ENCODE measurements at places on chromosomes 7 and 10.
A peak's percentile ranks its signal among the peaks of the same experiment; 100 is the strongest.

GRCh38 chr10:131788386-131788785, 112.4 kb upstream of the PPP2R2D start:
- DNase-seq: no peak

- no peak for DNase-seq
Measured at GRCh38 chr10:32489901-32490300, 44.0 kb downstream of the CCDC7 start.

GRCh38 chr7:114766041-114766356, 155.9 kb upstream of the MDFIC start:
- no peak for DNase-seq

DNA sequence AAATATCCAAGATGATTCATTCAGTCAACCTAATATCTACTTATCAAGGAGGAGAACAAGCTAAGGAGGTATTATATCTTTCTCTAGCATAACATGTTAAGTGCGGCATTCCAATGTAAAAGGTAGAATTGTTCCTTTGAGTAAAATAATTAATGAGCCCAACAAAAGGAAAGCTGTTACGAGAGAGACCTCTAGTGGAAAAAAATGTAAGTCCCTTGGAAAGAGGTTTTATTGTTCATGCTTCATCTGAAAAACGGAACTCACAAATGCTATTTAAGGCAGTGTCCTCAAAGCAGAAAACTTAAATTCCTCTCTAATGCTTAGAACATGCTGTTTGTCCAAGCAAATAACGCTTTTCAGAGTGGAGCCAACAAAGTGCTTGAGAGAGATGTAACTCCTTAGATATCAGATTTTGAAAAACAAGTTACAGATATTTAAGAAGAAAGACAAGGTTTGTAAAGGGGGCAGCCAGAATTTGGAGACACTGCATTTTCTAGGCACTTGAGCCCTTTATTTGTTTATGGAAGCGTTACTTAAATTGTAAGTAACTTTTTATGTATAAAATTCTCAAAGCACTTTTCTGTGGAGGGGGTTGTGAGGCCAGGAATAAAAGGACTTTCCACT, 119.9 kb downstream of the TFEC start:
- peak; percentile 54 for DNase-seq

DNA sequence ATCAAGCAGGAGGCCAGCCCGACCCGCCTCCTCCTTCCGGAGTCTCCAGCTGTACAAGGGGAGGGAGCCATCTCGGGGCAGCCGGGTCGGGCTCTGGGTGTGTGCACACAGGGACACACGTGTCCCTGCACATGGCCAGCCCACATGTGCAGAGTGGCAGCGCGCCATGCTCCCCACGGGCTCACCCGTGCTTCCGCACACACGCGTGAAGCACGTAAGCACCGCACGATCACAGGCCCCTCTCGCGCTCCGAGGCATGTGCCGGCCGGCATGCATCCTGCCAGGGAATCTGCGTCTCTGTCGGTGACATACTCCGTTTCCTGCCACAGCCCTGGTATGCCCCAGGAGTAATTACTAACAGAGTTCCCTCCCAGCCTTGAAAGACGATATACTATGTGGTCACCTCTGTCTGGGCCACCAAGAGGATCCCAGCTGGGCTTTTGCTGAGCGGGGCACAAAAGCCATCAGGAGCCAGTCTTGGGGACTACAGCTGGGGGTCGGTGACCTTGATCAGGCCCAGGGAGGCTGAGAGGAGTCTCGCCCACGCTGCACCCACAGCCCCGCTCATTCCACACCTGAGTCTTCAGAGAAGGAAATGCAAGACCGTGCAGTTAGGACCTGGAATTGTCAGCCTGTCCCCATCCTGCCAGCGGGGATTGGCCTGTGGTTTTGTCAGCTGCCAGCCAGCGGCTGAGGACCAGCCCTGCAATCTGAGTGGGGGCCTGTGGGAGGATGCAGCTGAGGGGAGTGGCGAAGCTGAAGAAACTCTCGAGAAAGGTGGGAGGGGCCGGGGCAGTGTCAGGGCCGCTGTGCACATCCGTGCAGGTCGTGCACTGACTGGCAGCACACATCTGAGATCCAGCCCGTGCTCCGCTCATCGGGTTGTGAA, 11.0 kb upstream of the LFNG start:
- DNase-seq: no peak

GRCh38 chr10:114548662-114549061, 109.4 kb downstream of the ABLIM1 start:
- DNase-seq: peak; percentile 83

DNA sequence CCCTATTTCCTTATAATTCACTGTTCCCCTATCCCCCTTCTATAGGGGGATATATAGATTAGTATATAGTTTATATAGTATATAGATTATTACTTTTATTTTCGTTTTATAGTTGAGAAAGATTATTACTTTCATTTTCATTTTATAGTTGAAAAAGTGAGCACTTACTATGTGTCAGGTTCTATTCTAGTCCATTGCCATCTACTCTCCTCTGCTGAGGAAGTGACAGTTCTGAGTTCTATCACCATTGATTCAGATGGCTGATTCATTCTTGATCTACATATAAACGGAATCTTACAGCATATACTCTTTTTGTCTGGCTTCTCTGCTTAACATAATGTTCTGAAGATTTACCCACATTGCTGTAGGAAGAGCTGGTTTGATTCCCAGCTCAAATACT, 20.7 kb upstream of the CAV2 start:
- no peak for DNase-seq

- no peak for DNase-seq
Measured at GRCh38 chr10:132960071-132960472, 17.7 kb upstream of the CFAP46 start.
